ENCODE measurements at places on chromosomes 3 and 15. TPM values are rescaled to one million over a fixed set of nuclear protein-coding genes. Genes with fewer than 3 reads are reported as not detected.
A peak's percentile ranks its signal among the peaks of the same experiment; 100 is the strongest.

Gene UROC1
- total RNA-seq, result not detected

Gene GOLGA8G
- not detected for total RNA-seq

Gene BOC
- 9.6 TPM for total RNA-seq

DNA sequence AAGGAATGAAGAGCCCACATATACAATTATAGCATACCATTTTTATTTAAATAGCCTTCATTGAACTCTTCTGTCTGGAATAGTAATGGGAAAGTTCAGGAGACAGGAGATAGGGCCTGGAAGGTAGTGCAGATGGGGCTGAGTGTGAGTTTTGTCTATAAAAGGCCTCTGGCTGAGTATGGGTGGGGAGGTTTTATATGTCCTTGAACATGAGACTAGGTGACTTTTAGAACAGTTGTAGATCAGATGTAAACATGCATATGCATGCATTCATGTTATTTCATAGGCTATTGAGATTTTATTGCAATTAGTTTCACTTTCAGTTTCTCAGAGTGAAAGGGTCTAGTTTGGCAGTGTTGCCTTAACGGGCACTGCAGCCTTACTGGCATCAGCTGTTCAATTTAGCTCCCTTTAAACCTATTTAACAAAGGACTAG lies 27.1 kb downstream of the CGGBP1 start:
- no peaks in the 10 kb centered on the region for H3K27me3 ChIP-seq
- H3K4me1 ChIP-seq, result peaks cover 10% of the 10 kb centered on the region
- H3K27ac ChIP-seq, result peak overlapping the region; percentile 45
- H3K36me3 ChIP-seq, result no peaks in the 10 kb centered on the region
- DNase-seq, result no peak
- H3K4me3 ChIP-seq, result peak overlapping the region; percentile 50

- H3K4me3 ChIP-seq, result no peak overlapping the region
- no peaks in the 10 kb centered on the region for H3K27me3 ChIP-seq
- H3K36me3 ChIP-seq, result no peaks in the 10 kb centered on the region
- DNase-seq, result peak; percentile 42
- peak overlapping the region; percentile 50 for H3K27ac ChIP-seq
Observed at GRCh38 chr15:91891788-91892345, 38.4 kb downstream of the SLCO3A1 start.

GRCh38 chr3:12439161-12439940 lies 44.9 kb upstream of the TSEN2 start:
- H3K27ac ChIP-seq, result no peak overlapping the region
- no peak overlapping the region for H3K4me3 ChIP-seq
- no peaks in the 10 kb centered on the region for H3K27me3 ChIP-seq
- H3K4me1 ChIP-seq, result peaks cover 38% of the 10 kb centered on the region
- no peak for DNase-seq

DNA sequence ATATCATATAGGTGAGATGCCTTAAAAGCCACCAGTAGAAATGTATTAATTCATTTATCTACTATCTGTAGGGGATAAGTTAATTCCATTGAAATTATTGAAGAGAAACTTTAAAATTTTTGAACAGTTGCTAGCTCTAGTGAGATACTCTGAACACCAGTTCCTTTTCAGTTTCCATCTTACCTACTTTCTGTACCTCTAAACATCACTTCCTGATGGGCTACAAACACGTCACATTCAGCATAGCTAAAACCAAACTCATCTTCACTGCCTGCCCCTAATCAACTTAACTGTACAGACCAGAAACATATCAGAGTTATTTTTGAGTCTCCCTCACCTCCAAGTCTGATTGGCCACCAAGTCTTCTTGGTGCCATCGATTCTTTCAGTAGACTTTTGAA lies 88.9 kb downstream of the FEZF2 start:
- no peak overlapping the region for H3K4me3 ChIP-seq
- no peak for DNase-seq
- peaks cover 63% of the 10 kb centered on the region for H3K36me3 ChIP-seq
- no peaks in the 10 kb centered on the region for H3K27me3 ChIP-seq
- no peaks in the 10 kb centered on the region for H3K4me1 ChIP-seq
- H3K27ac ChIP-seq, result no peak overlapping the region

Measured in heart left ventricle (tissue), 16 donors.